ENCODE measurements at places on chromosomes 1 and 21.

DNA sequence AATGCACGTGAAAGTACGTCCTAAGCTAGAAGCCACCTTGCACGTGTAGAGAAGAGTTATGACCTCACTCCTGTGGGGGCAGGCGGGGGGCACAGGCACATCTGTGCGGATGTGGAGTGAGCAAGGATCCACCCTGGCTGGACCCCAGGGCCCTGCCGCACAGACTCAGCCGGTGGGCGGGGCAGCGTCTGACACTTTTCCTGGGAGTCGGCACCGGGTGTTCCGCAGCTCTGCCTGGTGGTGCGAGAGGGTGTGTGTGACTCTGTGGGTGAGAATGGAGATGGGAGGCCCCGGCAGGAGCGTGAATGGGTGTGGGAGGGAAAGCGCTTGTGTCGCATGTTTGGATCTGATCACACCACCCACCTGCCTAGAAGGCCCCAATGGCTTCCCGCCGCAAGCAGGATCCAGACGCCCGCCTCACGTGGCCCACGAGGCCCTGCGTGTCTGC lies 29.5 kb downstream of the RAP1GAP start:
- no peak for DNase-seq

DNA sequence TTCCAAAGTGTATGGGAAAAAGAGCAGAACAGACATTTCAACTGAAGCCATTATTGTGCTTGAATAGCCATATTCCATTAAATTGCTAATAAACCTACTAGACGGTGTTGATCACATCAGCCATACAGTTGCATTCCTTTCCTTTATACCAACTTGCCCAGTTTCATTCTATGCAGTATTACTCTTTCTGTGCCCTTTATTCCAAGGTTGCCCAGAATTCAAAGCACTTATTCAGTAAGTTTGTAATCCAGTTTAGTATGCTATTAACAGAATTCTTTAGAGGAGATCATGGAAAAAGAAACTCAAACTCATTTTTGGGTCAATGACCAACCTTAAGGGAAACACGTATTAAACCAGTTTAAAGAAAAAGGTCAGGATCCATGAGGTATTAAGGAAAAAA lies 89.5 kb downstream of the DDAH1 start:
- DNase-seq: no peak

GRCh38 chr1:151716771-151717631 lies at the start of gene CELF3:
TSS of gene CELF3 (minus strand) at chr1:151716803. CDS start at chr1:151716020, 783 bp downstream.
- no peak for DNase-seq

DNA sequence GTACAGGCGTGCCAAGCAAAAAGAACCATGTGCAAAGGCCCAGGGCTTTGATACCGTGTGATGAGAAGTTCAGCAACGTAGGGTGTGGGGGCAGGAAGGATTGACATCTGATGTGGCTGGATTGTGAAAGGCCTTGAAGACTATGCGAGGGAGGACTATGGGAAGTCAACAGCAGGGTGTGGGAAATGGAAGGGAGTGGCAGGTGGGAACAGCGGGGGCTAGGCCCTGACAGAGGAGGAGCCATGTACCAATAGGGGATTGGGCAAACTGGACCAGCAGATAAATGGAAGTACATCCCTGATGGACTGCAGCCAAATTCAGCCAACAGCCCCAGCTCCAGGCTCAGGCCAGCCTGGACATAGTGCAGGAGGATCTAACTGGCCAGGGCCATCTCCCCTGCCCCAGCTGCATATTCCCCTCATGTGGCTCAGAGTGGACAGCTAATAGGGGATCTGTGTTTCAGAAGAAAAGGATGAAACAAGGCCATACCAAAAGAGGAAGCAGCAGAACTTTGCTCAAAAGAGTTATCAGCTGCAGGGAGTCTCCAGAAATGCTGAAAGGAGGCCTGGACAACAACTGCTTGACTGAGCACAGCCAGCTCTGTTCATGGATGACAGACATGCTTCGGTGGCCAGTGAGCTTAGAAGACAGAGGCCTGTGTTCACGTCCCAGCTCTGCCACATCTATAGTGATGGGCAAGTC lies 140.2 kb upstream of the SGIP1 start:
- no peak for DNase-seq

- no peak for DNase-seq
Observed at GRCh38 chr1:229863651-229864545, 203.1 kb upstream of the GALNT2 start.

DNA sequence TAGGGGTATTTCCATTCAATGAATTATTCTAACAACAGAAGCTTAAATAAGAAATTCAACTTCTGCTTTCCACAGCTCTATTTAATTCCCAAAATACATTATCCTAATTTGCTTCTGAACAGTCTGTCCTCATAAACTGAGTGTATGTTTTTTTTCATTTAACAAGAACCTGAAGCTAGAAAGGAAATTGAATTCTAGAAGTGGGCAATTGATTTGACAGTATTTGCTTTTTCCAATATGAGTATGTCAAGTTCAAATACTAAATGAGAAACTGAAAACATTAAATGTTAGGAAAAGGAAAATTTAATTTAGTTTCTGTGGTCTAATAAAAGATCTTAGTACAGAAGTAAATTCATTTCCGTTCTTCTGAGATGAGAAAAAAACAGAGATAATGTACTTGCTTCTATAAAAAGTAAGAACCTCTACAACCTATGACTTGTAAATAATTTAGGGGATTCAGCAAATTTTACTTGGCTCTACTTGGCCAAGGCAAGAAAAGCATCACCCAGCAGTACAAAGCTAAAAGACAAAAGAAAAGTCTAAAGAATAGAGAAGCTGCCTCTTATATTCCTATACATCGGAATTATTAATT lies 31.1 kb downstream of the RAB3GAP2 start:
- no peak for DNase-seq

DNA sequence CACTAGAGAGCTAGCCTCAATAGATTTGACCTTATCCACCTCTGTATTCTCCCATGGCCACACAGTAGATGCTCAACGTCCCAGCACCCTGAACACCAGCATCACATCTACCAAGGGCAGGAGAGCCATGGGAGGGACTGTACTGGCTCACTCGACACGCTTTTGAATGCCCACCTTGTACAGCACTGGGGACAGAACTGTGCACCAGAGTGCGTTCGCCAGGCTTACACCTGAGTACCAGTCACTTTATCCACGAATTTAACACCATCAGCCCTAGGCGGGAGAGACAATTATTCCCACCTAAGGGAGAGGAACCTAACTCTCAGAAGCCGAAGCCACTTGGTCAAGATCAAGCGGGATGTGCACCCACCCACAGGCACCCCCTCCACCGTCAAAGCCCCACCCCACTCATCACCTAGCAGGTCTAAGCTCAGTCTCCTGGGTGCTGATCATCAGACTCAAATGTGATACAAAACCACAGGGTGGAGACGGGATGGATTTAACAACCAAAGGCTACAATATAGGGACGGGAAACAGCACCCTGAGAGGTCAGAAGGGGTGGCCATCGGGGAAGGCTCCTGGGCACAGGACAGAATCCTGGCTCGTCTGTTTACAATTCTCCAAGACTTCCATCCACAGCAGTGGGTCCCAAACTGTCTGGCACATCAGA lies 110.5 kb downstream of the GLIS1 start:
- DNase-seq: no peak

Data from skeletal muscle cell (primary cell).